Stimulated activated CD8-positive, alpha-beta memory T cell treated with anti-CD3 and anti-CD28 coated beads, Interleukin-4, amount 100 ng/mL, for 1 hour (primary cell): ENCODE measurements at places on chromosomes 11 and 22.

- no peak for DNase-seq
These were observed 12.1 kb upstream of the OR10A5 start for GRCh38 chr11:6833356-6833755.

- DNase-seq = no peak
These were observed 50.2 kb downstream of the APOL1 start for GRCh38 chr22:36303115-36303467.

GRCh38 chr11:2612884-2613571, 86.8 kb downstream of the KCNQ1OT1 start:
- DNase-seq = no peak

DNA sequence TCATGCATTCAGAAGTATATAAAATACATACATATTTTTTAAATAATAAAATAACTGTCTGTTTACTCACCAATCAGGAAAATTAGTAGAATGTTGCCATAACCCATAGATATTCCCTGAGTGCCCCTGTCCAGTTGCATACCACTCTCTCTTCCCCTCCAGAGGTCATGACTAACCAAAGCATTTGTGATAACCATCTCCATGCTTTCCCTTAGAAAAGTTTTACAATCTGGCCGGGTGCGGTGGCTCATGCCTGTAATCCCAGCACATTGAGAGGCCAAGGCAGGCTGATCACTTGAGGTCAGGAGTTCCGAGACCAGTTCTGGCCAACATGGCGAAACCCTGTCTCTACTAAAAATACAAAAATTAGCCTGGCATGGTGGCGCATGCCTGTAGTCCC, 33.2 kb upstream of the LDHA start:
- no peak for DNase-seq

- no peak for DNase-seq
These were observed 1732.5 kb upstream of the RAG2 start for GRCh38 chr11:38330578-38330977.

GRCh38 chr11:107969219-107969618, 39.5 kb upstream of the CUL5 start:
- no peak for DNase-seq

DNA sequence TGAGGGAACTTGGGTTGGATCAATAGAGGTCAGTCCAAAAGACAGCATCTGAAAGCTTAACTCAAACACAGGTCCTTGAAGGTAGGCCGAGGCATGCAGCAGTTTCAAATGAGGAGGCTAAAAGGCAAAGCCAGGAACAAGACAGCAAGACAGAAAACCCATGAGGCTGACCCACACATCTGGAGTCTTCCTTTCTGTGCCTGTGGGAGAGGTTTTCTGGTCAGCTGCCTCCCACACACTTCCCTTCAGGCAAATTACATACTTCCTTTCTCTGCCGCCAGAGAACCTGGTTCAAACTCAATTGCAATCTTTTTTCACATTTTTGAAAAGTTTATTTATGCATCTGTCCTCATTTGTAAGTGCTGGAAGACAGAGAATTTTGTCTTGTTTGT, 29.8 kb upstream of the CRTAM start:
- DNase-seq = no peak

- no peak for DNase-seq
These were observed 369.3 kb downstream of the DLG2 start for GRCh38 chr11:85257837-85258236.

DNA sequence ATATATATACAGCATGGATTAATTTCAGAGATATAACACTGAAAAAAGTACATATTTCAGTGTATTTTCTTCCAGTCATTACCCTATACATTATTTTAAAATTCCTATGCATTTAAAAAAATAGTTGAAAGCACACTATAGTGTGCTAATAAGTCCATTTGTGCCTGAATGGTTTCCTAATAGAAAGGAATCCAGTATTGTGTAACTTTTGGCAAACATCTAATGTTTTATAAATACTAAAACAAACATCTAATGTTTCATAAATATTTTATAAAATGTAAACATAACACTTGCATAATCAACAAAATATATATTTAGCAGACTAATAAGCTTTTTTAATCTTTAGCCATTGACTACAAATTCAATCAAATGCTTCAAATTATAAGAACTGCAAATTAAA, 126.6 kb upstream of the FIBIN start:
- DNase-seq = no peak

GRCh38 chr11:70525466-70525865, 127.1 kb downstream of the CTTN start:
- DNase-seq = no peak

DNA sequence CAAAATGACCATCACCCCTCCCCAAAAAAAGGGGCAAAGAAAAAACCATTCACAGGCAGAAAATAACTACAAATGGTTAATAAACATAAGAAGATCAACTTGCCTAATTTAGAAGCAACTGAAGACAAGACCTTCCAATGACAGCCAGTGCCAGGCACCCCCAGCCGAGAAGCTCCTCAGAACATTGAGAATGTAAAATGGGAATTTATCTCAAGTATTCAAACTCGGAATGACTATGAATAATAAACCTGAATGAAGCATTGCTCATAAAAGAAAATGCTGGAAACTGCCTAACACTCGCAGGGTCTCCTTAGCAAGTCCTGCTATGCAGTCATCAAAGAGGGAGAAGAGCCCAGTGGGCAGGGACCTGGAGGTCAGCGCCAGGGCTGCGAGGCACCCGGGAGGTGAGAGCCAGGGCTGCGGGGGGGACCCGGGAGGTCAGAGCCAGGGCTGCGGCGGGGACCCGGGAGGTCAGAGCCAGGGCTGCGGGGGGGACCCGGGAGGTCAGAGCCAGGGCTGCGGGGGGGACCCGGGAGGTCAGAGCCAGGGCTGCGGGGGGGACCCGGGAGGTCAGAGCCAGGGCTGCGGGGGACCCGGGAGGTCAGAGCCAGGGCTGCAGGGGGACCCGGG, 23.2 kb upstream of the MOB2 start:
- DNase-seq = no peak

DNA sequence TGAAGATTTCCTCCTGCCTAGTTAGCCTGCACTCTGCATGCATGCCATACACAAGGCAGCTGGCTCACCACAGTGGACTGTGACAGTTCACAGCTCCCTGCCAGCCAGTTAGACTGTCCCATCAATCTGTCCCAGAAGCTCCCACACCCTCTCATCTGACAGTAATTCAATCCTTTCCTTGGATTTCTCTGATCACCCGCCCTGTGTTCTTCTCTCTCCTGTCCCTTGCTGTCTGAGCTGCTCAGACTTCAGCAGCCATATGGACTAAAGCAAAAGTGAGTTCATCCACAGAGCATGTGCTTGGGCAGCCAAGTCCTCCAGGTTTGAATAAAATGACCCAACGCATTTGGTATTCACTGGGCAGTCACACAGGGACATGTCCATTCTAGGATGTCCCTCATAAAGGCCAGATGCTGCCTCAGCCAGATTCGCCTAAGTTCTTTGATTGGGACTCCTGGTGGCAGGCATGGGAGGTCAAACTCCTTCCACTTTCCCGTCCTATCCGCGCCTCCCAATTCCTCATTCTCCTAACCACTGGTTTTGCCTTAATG, 54.5 kb upstream of the ZBTB44 start:
- no peak for DNase-seq

DNA sequence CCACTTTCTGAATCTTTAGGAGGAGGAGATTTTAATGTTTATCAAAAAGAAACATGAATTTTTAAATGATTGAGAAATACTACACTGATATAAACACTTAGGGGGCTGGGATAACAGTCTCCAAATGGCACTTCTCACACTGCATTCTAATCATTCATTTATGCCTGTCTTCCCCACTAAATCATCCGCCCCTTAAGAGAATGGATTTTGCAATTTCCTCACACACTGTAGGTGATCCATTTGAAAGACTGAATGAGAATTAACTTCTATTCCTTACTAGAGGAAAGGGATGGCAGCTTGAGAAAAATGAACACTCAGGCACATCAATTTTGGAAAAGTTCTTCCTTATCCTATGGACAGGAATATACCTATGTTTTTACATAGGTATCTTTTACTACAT, 7.6 kb upstream of the POU2AF2 start:
- DNase-seq = no peak

DNA sequence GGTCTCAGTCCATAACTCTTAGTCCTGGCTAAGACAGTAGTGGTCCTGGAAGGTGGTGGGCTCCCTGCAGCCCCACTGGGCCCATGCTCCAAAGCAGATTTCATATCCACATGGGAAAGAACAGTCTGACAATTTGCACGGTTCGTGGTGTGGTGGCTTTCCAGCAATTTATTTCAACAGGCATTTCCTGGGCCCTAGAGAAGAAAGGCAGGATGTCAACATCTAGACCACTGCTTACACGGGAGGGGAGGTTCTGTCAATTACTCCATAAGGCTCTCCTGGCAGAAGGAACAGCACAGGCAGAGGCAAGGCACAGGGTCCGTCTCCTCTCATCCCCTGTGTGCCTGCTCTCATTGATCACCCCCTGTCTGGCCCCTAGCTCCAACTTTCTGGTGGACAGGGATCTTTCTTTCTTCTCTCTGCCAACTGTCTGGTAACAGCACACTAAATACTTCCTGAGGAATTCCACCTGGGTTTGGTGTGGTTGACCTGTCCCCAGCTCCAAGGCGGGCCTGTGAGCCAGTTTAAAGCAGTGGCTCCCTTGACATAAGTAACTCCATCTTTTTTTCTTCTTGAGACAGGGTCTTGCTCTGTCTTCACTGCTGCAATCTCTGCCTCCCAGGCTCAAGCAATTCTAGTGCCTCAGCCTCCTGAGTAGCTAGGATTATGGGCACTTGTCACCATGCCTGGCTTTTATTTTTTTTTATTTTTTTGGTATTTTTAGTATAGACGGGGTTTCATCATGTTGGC, 5.1 kb upstream of the A4GALT start:
- DNase-seq = no peak

GRCh38 chr11:62885137-62885750, 4.5 kb downstream of the SLC3A2 start:
- no peak for DNase-seq

DNA sequence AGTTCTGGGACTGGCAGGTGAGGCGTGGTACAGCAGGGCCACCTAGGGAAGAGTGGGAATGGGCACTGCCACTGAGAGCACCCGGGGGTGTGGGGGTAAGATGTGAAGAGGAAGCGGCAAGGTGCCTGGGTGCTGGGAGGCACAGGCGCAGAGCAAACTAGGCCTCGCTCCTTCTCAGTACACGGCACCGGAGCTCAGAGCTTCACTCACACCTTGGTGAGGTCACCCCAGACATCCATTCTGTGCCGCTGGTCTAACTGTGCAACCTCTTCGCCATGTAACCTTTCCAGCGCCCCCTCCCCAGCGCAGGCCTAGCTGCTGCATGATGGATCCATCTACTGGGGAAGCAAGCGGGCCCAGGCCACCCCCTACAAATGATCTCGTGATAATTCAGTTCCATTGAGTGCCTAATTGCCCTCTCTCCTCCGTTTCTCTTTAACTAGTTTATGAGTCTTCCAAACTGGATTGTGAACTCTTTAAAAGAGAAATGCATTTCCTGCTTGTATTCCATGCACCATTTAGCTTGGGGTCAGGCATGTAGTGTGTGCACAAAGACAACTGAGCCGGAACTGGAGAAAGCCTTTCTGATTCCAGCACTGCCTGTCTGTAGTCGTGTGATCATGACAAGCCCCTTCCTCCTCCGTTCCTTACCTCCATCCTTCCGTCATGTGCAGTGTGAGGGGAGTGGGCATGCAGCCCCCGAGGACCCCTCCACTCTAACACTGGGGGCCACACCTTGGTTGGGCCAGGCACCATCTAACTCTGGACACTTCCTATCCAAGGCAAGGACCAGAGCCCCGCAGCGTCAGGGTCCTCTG, 1475.2 kb downstream of the TBC1D22A start:
- DNase-seq = no peak

- DNase-seq = no peak
These were observed 59.7 kb upstream of the RAG2 start for GRCh38 chr11:36657610-36658267.

DNA sequence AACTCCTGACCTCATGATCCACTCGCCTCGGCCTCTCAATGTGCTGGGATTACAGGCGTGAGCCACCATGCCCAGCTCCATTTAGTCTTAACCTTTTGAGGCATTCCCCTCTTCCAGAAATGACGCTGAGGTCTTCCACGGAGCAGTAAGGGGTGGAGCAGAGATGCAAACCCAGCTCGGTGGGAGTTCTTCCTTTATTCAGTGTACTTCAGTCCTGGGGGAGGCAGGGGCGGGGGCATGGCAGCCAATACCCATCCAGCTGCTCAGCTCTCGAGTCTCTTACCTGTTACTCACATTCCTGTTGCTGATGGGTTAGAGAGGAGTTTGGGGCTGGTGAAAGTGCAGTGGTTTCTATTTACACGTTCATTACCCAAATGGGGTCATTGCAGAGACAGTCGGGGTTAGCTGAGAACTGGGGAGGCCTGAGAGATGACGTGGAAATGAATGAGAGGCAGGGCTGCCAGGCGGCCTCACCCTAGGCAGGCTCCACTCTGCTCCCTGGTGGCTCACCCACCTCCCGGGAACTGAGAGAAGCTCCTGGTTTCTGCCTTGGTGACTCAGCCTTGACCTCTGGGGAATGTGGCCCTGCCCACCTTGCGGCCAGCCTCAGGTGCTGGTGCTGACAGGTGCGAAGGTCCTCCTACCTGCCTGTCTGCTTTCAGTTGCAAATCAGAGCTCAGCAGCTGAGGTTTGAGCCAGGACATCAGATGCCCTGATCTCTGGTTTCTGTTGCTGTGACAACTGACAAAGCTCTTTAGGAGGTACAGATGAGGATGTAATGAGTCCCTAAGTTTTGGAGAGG, 13.4 kb upstream of the ST14 start:
- no peak for DNase-seq

DNA sequence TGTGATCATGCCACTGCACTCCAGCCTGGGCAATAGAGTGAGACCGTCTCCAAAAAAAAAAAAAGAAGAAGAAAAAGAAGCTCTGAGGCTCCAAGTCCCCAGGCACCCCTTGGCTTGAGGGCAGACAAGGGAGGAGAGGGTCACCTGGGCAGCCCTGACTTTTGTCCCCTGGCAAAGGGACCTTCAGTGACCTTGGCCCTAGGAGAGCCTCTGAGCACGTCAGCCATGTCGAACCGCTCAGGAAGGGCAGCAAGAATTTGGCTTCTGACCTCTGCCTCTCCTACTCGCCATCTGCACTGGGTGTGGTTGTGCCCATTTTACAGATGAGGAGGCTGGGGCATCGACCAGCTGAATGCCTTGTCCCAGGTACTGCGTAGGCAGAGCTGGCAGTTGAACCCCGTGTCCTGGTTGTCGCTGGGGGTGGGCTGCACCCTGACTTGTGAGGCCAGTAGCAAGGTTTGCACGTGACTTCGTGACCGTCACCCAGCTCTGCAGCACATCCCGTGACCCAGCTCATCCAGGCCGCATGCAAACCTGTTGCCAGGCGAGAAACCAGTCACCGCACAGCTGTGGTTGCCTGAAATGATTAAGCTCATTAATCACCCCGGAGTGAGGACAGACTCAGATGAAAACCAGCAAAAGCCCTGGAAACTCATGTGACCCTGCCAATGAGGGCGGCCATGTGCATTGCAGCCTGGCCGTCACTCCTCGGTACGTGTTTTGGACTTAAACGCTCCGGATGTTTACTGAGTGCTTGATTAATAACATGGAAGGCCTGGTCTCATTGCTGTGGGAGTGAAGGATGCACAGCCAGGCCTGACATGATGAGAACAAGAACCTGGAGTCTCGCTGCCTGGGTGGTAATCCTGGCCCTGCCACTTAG, 47.7 kb upstream of the PPP6R3 start:
- no peak for DNase-seq
